ENCODE measurements at places on chromosomes 6 and 20.

DNA sequence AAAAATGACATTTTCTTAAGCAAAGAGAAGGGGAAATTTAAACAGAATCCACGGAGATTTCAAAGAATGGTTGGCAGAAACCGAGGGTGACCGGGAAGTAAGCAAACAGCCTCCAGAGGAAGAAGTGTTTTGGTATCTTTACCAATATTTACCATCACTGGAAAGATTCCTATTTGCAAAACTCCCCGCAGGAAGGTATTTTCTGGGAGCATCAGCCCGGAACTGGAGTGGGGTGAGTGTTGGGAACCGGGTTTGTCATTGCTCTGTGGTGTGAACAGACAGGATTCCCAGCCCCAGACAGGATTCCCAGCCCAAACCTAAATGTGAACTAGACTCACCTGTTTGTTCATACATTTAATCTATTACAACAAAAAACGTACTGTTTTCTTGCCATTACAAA is 19.2 kb upstream of the DACT2 start:
- no peak for DNase-seq

DNA sequence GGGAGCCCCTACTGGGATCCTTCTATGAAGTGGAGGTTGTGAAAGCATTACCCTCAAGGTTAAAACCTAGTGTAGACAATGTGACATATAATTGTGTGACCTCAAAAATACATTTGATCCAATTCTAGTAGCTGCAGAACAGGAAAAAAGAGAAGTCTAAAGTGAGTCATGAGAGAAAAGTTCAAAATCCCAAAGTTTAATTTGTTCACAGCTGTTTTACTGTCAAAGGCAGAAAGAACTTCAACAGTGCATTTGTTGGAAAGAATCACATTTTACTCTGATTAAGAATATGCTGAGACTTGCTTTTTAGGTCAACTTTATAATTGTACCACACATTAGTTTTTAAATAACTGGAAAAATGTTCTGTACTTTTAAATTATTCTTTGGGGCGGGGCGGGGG is 1027.4 kb upstream of the FLRT3 start:
- no peak for DNase-seq

GRCh38 chr20:29318871-29319461 is 1938.5 kb upstream of the DEFB115 start:
- no peak for DNase-seq

- DNase-seq = no peak
These were observed 1.6 kb upstream of the DDAH2 start for GRCh38 chr6:31730631-31731086.

GRCh38 chr6:32074996-32075532 is 34.1 kb downstream of the TNXB start:
- no peak for DNase-seq

- no peak for DNase-seq
These were observed 29.7 kb upstream of the ANGPT4 start for GRCh38 chr20:945841-946240.

DNA sequence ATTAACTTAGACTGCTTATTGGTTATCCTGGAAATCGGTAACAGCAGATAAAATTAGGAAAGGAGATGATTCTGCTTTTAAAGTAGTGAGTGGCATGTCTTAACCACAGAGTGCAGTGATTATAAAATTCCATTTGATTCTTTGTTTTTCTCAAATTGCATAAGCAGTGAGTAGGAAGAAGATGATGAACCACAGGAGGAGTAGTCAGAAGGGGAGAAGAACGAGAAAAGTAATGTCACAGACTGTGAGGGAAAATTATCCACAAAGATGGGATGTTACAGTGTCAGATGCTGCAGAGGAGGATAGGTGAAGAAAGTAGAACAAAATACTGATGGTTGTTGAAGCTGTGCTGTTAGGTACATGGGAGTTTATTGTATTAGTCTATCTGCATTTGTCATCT is 63.0 kb downstream of the ITCH start:
- DNase-seq = no peak

DNA sequence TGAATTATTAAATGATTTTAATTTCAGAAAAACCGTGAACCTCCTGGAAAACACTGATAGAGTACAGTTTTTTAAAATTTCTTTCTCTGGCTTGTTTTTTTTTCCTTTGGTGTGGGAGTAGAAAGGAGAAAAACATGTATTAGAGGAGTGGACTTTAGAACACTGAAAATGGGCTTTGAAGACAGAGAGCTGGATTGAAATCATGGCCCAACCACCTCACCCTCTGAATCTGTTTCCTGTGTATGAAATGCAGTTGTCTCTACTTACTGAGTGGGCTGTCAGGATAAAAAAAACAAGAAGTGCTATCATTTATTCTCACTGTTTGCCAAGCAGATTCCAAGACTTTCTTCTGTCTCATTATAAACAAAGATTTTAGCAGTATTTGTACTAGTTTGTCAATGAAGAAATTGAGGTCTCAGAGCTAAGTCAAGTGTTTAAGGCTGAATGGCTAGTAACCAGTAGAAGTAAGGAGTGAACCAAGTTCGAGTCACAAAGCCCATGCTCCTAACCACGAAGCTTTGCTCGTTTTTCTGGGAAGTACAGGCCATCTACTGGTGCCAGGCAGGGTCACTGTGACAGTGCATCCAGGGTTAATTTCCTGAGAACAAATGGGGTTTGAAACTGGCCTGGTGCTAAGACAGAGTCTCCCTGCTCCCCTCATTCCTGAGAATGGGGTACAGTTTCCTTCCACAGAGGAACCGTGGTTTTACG is 256.4 kb downstream of the TMEM242 start:
- DNase-seq = no peak

GRCh38 chr6:67766057-67766456 is 869.0 kb upstream of the ADGRB3 start:
- no peak for DNase-seq

- no peak for DNase-seq
These were observed 41.2 kb upstream of the POLR1H start for GRCh38 chr6:30019819-30020218.

GRCh38 chr6:96302991-96303390 is 218.6 kb upstream of the UFL1 start:
- DNase-seq = no peak

GRCh38 chr6:5133943-5134342 is 48.8 kb downstream of the PPP1R3G start:
- DNase-seq = no peak

DNA sequence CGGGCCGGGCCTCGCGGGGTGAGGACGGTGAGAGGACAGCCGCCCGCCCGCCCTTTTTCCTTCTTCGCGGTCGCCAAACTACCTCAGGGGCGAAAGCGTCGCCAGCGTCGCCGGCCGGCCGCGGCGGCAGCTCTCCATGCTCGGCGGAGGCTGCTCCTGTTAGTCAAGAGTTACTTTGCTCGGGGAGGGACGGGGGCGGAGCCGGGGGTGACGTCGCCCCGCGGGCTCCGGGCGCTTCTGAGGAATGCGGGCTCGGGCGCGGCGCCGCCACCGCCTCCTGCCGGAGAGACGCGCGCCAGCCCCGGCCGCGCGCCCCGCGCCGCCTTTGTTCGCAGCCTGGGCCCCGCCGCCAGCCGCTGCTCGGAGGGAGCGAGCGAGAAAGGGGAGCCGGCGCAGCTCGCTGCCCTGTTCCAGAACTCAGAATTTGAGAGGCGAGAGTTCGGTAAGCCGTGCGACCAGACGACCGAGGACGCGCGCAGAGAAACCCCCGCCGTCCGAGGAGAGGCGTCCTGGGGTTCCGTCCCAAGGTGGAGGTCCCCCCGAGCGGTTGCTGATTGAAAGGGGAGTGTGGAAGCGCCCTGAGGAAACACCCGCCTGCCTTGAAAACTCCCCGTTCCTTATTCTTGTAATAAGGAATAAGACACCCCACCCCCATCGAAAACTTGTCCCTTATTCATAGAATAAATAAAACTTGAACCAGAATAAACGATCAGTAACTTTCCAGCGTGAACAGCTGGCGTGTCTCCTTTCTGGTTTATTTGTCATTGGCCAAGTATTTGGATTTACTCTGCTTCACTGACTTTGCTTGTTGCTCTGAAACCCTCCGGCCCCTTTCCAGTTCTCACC is at the start of gene PTPRK:
PTPRK (minus strand) TSS at position 164 of the 846 bp plus-strand sequence. CDS start 241 bp downstream, outside the sequence.
- peak; percentile 20 for DNase-seq

DNA sequence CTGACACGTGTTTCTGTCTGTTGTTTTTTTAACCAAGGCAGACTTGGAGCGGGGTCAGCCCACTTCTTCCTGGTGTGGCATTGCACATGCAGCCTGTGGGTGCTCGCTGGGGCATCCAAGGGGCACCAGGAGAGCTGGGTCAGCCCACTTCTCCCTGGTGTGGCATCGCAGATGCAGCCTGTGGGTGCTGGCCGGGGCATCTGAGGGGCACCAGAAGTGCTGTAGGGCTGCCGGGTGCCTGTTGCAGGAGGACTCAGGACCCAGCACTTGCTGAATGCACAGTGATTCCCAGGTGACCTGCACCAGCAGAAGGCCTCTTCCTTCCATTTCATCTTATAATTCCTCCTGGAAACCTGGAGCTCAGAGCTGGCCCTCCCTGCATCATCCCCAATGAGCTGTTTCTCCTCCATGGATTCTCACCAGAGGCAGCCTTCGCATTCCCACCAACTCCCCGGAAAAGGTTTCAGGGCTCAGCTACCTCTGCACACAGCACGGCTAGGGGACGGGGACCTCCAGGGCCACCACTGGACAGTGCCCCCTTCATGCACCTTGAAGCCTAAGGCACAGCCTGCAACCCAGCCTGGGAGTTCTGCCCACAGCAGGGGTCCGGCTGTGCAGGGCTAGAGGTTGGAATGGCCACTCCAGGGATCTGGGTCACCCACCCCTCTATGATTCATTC is 218.8 kb downstream of the TAF4 start:
- no peak for DNase-seq

DNA sequence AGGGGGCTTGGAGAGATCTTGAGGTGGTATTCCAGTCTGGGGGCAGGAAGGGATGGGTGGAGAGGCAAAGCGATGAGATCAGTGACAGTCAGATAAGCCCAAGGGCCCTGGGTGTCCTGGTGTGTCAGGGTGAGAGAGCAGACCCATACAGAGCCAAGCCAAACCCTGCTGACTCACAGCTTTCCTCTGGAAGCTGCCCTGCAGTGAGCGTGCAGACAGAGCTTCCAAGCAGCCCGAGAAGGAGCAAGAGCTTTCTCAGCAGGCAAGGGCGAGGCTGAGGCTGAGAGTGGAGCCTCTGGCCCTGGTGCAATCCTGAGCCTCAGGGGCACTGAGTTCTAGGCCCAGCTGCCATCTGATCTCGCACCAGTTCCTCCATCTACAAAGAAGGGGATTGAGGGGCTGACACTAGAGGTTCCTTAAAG is 91.1 kb upstream of the HIVEP1 start:
- DNase-seq = no peak

DNA sequence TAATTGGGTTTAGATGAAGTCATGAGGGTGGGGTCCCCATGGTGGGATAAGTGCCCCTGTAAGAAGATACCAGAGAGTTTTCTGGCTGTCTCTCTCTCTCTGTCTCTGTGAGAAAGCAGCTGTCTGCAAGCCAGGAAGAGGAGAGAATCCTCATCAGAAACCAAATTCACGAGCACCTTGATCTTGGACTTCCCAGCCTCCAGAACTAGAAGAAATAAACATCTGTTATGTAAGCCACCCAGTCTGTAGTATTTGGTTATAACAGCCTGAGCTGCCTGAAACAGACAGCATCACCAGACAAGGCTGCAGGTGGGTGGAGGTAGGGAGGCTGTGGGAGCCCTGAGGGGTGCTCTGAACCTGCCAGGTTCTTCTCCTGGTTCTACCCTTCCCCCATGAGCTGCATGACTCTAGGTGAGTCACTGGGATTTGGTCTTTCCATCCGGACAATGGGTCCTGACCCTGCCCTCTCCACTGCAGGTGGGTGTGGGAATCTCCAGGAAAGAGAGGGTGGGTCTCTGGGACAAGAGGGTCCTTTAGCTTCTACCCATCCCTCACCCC is 34.3 kb upstream of the VEGFA start:
- DNase-seq = no peak

DNA sequence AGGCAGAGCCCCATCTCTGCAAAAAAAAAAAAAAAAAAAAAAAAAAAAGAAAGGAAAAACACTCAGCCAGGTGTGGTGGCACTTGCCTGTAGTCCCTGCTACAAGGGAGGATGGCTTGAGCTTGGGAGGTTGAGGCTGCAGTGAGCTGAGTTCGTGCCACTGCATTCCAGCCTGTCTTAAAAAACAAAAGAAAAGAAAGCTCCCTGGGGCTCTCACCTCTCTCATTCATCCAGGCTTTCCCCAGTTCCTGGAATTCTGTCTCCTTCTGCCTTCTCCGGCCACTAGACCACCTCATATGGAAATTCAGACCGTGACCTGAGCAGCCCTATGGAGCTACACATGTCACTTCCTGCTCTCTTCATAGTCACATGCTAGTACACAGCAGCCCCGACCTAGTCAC is 101.1 kb upstream of the TAB2 start:
- no peak for DNase-seq

- DNase-seq = peak; percentile 58
These were observed at the start of gene CST7 for GRCh38 chr20:24948939-24949679. CST7 (plus strand) TSS chr20:24949269; CDS start chr20:24949506, 237 bp downstream.

- no peak for DNase-seq
These were observed 82.8 kb upstream of the HDAC2 start for GRCh38 chr6:114053791-114054190.

GRCh38 chr6:44548319-44548718 is 160.8 kb downstream of the CDC5L start:
- no peak for DNase-seq

- no peak for DNase-seq
These were observed 80.9 kb downstream of the PERP start for GRCh38 chr6:138026342-138026741.

GRCh38 chr20:5871459-5872410 is 78.6 kb downstream of the TRMT6 start:
- DNase-seq = no peak

GRCh38 chr20:43237651-43238168 is 48.0 kb upstream of the PTPRT start:
- no peak for DNase-seq
